Activated CD8-positive, alpha-beta memory T cell treated with anti-CD3 and anti-CD28 coated beads, Interleukin-2, amount 10 ng/mL, durations not matched to agents 7 days and 5 days (primary cell): ENCODE measurements at places on chromosomes 7 and 10.

DNA sequence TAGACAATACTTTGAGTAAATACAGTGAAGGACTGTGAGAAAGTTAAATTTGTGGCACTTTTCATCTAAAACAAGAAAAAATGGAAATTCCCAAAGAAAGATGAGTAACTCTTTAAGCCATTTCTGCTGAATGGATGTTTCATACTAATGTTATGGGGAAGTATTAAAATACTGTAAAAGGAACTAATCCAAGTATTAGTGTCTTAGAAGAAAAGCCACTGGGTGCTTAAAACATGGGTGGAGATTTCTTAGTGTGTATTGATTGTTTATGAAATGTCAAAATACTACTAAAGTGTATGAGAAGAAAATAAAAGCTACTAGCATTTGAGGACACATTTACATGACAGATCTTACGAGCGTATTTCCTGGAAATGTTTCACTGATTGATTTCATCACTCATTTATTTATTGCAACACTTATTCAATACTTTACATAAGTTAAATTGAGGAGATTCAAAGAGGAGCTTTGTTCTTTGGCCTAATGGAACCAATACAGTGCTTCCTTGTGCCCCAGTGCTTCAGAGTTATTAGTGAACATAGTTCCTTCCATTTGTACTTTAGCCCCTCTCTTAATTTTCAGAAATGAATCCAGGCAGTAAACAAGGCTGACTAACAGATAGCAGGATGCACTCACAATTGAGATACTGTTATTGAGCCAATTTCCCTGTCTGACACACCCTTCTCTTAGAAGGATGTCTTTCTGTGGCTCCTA, 155.5 kb upstream of the AHR start:
- no peak for DNase-seq

GRCh38 chr10:122056431-122057094, 67.6 kb downstream of the TACC2 start:
- no peak for DNase-seq

GRCh38 chr10:85901599-85901998, 465.0 kb downstream of the GRID1 start:
- no peak for DNase-seq

- DNase-seq, result no peak
Observed at GRCh38 chr7:151529842-151530241, 10.1 kb upstream of the RHEB start.

DNA sequence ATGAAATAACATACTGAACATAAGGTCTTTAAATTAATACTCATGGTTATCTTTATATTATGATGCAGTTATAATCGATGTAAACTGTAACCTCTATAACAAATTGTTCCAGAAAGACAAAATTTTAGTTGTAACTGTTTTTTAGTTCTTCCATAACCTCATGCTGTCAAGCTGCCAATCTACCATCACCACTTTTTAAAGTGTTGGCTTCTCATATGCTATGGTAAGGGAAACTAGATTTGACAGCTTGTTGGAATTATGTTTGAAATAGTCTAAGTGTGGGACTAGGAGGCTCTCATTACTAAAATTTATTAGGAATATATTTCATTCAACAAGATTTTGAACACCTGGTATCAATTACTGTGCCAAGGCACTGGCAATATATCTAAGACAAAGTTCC, 105.4 kb downstream of the NRBF2 start:
- no peak for DNase-seq

DNA sequence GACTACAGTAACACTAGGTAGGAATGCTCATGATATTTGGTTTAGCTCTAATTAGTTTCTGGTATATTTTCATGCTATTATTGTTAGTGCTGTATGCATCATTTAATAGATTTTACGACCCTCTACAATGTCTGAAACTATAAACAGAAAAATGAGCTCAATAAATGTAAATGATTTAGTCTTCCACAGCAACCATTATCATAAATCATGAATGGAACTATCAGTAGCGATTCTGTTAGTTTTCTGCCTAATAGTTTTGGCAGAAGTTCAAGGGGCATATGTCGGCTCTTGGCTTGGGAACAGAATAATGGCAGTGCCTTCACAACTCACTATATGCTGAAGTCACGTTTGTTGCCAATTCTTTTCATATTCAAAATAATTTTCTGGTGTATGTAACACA, 494.8 kb downstream of the PARD3 start:
- DNase-seq, result no peak

DNA sequence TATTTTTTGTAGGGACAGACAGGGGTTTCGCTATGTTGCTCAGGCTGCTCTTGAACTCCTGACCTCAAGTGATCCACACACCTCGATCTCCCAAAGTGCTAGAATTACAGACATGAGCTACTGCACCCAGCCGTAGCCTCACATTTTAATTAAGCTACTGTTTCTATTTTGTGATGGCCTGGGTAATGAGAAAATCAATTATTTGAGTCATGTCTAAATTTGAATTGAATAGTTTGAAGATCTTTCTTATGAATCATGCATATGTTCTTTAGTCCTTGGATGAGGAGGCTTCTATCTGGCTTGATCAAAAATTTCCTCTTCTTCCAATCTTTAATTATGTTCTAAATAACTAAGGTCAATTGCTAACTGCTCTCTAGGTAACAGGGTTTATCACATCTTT, 175.0 kb downstream of the REEP3 start:
- DNase-seq, result no peak

DNA sequence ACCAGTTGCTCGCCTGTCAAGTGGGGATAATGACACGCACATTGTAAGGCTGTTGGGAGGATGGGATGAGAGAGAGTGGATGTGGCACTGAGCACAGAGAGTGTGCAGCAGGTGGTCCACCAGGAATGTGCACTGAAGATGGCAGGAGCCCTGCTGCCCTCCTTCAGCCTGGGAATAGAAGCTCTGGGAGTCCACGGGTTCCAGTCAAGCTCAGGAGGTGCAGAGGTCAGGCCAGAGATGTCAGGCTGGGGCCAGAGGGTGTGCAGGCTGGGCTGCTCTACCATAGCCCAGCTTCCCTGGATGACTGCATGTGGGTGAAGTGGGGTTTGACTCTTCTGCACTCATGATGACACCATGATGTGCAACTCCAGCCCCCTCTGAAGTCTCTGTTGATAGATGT, 58.7 kb downstream of the C10orf120 start:
- DNase-seq, result no peak
